Stimulated activated CD8-positive, alpha-beta memory T cell treated with anti-CD3 and anti-CD28 coated beads, Interleukin-2, amount 100 ng/mL, for 48 hours (primary cell): ENCODE measurements at places on chromosomes 3 and 15.

- no peak for DNase-seq
These were observed 1016.9 kb upstream of the ALCAM start for GRCh38 chr3:104349836-104350235.

GRCh38 chr15:85383470-85384148, 3.2 kb downstream of the AKAP13 start:
- DNase-seq, result no peak

GRCh38 chr15:27694506-27695087, 404.5 kb downstream of the OCA2 start:
- no peak for DNase-seq

GRCh38 chr3:120462409-120462959, 11.7 kb upstream of the FSTL1 start:
- no peak for DNase-seq

GRCh38 chr3:194265505-194265892, 85.6 kb downstream of the CPN2 start:
- no peak for DNase-seq

- DNase-seq, result no peak
These were observed 158.1 kb downstream of the APBA2 start for GRCh38 chr15:29043736-29044502.

DNA sequence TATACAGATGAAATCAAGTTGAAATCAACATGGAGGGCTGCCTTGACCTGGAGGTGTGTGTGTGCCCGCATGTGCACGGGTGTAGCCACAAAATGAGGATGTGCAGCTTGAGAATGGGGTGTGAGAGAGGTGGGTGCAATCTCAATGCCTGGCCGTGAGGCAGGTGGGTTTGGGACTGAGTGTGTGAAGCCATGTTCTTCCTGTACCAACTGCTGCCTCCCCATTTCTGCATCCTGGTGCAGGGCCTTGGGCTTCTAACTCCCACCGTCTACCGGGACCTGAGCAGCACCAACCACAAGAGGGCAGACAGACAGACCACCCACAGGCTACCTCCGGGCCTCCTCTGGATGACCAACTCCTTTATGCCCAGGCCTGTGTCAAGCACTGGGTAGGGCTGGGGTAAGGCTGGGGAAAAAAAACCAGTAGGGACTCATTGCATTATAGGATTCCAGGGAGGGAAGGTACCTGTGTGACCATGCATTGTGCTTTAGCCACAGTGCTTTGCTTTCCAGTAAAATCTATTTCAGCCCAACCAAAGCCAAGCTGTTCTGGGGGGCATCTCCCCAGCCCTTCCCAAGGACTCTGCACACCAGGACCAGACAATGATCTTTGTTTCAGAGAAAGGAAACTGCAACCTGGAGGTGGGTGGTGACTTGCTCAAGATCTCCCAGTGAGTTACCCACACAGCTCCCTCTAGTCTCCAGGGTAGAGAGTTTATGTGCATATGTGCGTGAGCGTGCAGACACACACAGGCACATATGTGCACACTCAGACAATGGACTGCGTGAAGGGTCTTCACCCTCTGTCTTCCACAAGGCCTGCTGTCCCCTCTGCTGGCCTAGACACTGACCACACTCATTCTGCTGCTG, 162.2 kb upstream of the TLE3 start:
- DNase-seq, result no peak

- DNase-seq, result no peak
These were observed 2.5 kb downstream of the AMOTL2 start for GRCh38 chr3:134371542-134372324.

- no peak for DNase-seq
These were observed 189.9 kb downstream of the WNT5A start for GRCh38 chr3:55297245-55297644.

GRCh38 chr3:11583638-11584046, 60.1 kb downstream of the VGLL4 start:
- no peak for DNase-seq

DNA sequence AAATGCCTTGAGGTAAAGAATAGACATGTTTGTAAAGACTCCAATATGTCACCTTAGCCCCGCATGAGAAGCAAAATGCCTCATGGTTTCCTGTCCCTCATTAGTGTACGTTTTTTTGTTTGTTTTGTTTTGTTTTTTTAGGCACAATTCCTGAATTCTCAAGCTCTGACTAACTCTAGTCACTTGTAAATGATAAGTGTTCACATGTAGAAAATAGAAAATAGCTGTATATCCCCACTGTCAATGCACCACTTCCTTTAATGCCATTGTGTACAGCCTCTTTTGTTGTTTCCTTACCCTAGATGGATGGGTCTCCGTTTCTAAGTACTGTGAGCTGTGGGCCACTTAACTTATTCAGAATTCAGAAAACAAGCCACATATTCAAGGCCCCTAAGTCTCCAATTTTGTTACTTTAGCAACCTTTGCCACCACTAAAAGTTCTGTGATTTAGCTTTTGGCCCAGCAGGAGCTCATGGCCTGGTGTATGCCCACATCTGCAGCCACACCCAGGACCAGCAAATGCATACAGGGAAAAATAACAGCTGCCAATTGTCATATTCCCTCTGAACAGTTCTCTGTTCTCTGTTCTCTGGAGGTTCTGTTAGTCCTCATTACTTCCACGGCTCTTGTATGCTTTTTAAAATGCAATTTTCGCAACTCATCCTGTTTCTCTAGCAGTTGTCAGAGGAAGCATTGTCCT, 655.5 kb downstream of the GBE1 start:
- no peak for DNase-seq

DNA sequence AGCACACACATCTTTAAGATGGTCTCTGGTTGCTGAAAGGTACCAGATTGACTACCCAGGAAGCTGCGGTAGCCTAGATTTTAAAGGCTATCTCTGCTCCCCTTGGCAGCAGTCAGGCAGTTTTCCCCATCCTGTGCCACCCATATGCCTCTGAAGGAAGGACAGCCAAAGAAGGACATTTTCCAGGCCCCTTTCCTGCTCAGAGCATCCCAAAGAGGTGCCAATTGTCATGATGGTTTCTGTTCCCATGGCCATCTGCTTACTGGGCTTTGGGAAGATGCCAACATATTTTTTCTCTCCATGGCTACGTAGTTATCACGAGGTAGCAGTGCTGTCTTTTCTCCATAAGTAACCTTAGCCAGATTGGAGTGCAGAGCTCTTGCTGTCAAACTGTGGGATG, 39.7 kb downstream of the UNC13C start:
- no peak for DNase-seq

GRCh38 chr3:143124601-143125520, 5.3 kb downstream of the CHST2 start:
- no peak for DNase-seq

GRCh38 chr3:63910001-63910400, 2.2 kb downstream of the SCAANT1 start:
- DNase-seq, result no peak

GRCh38 chr3:179882292-179882691, 154.4 kb downstream of the PEX5L start:
- no peak for DNase-seq

GRCh38 chr3:152539191-152539764, 270.5 kb downstream of the MBNL1 start:
- no peak for DNase-seq

DNA sequence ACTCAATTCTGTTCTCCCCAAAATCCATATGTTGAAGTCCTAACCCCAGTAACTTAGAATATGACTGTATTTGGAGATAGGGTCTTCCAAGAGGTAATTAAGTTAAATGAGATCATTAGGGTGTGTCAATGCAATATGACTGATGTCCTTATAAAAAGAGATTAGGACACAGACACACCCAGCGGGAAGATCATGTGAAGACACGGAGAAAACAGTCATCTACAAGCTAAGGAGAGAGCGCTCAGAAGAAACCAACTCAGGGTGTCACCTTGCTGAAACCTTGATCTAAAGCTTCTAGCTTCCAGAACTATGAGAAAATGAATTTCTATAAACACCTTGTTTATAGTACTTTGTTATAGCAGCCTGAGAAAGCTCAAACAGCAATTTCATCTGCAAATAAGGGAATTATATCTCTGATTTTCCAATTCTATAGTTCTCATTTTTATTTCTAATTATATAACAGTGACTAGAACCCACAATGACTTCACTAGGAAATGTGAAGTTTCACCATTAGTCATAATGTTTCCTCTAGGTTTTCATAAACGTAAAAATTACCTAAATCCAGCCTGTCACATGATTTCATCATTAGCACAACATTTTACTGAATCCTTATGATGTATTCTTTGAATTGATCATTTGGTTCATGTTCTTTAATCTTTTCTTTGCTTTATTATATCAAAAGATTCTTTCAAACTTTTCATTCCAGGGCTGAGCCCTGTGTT, 459.1 kb upstream of the MDFIC2 start:
- DNase-seq, result no peak

DNA sequence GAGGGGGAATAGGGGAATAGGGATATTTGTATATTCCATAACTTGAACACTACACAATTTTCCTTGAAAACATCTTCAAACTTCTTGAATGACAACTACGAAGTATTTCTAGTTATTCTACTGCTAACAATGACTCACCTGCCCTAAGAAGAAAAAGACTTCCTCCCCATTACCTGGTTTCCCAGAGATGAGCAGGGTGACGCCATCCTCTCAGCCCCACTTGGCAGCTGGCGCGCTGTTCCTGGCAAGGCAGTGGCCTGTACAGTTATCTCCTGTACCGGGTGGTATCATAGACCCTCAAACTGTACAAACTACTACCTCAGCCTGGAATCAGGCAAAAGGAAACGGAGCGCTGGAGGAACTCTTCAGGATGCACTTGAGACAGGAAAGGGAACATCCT, 10.4 kb downstream of the WDR82 start:
- no peak for DNase-seq

GRCh38 chr3:55624238-55624637, 137.1 kb upstream of the WNT5A start:
- no peak for DNase-seq

GRCh38 chr15:62940755-62941361, 101.7 kb upstream of the TPM1 start:
- DNase-seq, result no peak

DNA sequence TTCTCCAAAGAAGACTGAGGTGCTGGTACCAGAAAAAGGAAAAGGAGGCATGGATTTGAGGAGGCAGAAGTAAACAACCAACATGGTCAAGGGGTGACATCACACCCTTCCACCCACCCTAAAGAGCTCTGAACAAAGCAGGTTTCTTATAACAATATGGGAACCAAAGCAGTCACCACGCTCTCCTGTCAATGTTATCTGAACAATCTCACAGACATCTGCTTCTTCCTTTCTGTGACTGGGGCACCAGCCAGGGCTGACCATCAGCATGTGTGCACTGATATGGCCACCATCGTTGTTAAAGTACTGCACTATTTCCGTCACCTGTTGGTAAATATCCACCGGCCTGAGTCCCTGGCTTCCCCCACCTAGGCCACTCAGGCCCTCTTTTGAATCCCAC, 252.9 kb downstream of the SHQ1 start:
- no peak for DNase-seq

GRCh38 chr3:133750259-133750656, 4.1 kb downstream of the TF start:
- no peak for DNase-seq
